ENCODE measurements at places on chromosomes 6 and 20.

DNA sequence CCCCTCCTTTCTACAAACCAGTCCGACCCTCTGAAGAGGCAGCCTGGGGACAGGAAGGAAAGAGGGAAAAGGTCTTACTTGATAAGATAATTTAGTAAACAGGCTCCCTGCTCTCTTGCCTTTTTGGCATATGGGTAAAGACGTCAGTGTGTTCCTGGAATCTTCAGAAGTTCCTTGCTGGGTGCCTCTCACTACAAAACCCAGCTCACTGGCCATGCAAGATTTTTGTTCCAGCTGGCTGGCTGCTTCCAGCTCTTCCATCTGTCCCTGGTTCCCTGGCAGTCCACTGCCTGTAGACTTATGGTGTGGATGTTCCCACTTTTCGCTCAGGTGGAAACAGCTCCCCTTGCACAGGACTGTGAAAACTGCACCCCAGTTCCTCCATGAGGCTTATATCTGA lies 57.4 kb downstream of the MOCS1 start:
- no peak for DNase-seq

GRCh38 chr20:29409833-29410805 lies 1847.3 kb upstream of the DEFB115 start:
- no peak for DNase-seq

GRCh38 chr6:54602591-54602990 lies 244.0 kb upstream of the FAM83B start:
- DNase-seq = no peak

DNA sequence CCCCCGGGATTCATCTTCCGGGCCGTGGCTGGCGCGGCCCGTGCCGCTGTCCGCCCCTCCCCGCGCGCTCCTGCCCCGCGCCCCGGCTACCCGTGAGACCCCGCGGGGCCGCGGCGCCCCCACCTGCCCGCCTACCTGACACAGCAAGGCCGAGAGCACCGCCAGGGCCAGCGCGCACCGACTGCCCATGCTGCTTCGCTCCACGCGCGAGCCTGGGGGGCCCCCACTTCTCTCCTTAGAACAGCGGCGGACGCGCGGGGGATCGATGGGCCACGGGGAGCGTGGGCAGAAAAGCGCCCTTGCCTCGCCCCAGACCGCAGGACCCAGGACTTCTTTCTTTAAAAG lies 955 bp downstream of the DLL1 start:
- no peak for DNase-seq

GRCh38 chr6:11050731-11051130 lies 6.6 kb upstream of the ELOVL2 start:
- no peak for DNase-seq

- DNase-seq = no peak
Measured at GRCh38 chr6:6225885-6226529, 94.5 kb downstream of the F13A1 start.

GRCh38 chr6:25342802-25343201 lies 63.6 kb downstream of the CARMIL1 start:
- no peak for DNase-seq

DNA sequence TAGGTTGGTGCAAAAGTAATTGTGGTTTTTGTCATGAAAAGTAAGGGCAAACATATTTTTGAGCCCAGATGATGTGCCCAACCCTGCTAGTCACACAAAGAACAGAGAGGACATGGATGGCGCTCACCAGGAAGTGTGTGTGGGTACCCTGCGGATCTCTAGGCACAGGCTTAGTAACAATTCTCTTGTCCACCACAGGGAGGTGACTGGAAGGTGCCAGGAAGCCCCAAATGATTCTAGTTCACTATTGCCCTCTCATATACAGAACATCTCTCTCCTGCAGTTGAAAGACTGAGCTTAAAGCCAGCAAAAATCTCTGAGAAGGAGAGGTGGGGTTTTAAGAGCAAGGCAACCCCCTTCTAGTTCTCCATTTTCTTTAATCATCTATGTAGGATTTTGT lies 272.1 kb upstream of the TAB2 start:
- DNase-seq = peak; percentile 43

- no peak for DNase-seq
Measured at GRCh38 chr20:58042591-58042990, 185.9 kb downstream of the ANKRD60 start.

DNA sequence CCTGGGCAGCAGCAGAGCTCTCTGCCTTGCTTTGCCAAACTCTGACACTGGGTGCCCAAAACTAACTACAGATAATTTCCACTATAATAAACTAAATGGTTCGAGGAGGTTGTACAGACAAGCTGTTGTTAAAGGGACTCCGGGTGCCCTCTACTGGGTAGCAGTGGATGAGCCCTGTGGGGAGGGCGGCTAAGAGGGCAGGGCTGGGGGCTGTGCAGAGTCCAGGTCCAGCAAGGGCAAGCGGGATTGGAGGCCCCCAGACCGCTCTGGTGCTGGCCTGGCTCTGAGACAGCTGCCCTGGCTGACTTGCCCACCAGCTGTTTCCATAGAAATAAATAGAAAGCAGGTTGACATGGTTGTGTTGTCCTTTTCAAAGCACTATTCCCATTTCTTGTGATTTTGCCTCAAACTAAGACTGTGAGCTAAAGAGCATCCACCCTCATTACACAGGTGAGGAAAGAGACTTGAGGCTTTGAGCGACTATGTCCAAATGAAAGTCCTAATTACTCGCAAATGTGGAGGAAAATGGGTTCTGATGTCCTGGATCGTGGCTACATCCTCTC lies 167.6 kb upstream of the CST7 start:
- no peak for DNase-seq

- no peak for DNase-seq
Measured at GRCh38 chr6:111480988-111481822, 1.8 kb downstream of the REV3L start.

DNA sequence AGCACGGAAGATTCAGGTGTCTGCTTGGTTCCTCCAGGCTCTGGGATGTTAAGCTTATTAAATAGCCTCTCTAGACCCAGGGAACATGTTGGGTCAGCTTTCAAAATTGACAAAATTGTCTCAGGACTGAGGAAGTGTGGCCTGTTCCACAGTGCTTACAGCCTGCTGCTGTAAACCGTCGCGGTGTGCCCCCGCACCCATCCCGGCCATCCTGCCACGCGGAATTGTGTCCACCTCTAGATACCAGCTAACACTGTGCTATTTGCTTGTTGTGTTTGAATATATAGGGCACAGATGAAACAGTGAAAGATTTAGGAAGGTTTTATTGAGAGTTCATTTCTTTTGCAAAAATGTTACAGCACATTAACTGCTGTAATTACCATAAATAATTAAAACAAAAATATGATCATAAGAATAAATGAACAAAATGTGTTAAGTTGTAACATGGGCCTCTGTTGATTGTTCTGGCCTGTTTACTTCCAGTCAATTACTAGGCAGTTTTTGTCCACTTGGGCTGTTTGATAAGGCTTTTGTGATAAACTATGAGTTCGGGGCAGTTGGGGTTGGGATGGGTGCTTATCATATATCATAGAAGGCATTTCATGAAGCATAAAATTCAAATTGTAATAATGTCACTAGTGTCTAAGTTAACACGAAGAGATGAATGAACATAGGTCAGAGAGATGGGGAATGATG lies 77.4 kb downstream of the ARID1B start:
- no peak for DNase-seq

Measured in stimulated activated CD4-positive, alpha-beta T cell treated with anti-CD3 and anti-CD28 coated beads, Interleukin-1b, Interleukin-23, amount 100 ng/mL, for 48 hours (primary cell).